AG08395 (cell line): ENCODE measurements at places on chromosomes 6 and 20.

- DNase-seq, result no peak
Measured at GRCh38 chr6:30361661-30362060, 16.7 kb downstream of the RPP21 start.

GRCh38 chr6:106084989-106085691 lies 996 bp upstream of the PRDM1 start:
- no peak for DNase-seq

GRCh38 chr6:35796236-35796635 lies 887 bp downstream of the CLPS start:
- no peak for DNase-seq

DNA sequence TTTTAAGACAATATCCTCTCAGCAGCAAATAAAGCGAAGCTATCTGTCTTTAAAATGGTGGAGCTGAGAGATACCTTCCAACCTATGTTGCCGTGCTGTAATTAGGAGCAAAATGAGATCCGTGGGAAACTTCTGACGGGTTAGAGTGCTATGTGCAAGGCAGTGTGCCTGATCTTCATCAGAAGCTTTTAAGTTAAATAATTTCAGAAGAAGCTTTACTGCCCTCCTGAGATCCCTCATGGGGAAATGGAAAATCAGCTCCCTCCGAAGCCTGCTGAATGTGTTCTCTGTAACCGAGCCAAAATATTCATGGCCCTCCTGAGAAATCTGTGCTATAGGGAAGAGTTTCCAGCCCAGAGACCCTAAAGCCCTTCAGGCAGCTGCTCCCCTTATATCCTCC lies 43.7 kb upstream of the TBC1D7 start:
- no peak for DNase-seq

DNA sequence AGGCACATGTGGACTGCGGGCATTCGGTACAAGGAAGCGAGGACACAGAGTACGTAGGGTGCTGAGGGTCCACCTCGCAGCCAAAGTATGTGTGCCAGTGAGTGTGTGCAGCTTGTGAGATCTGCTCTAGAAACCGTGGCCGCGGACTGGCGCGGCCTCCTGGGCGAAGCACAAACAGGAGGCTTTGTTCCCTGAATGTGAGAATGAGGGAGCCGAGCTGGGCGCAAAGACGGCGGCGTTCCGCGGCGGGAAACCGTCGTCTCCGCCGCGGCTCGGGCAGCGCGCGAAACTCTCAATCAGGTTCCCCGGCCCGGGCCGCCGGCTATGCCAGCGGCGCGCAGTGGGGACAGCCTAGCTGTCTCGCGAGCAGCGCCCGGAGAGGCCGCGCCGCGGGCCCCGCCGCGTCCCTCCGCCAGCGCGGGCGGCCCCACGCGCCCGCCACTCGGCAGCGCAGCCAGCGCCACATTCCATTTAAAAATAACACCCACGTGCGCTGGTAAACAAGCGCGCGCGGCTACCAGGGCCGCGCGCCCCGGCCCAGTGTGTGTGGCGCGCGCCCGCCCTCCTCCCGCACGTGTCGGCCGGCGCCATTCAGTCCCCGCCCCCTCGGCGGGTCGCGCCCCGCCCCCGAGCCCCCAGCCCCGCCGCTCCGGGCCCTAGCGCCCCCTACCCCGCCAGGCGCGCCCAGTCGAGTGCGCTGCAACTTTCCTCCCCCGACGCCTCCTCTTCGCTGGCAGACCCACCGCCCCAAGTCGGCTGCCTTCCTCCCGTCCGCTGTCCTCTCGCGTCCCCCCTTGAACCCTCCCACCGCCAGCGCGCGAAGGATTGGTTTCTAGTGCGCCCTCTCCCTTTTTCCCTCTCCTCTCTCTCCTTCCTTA lies 3.0 kb upstream of the FOXO3 start:
- peak; percentile 64 for DNase-seq

DNA sequence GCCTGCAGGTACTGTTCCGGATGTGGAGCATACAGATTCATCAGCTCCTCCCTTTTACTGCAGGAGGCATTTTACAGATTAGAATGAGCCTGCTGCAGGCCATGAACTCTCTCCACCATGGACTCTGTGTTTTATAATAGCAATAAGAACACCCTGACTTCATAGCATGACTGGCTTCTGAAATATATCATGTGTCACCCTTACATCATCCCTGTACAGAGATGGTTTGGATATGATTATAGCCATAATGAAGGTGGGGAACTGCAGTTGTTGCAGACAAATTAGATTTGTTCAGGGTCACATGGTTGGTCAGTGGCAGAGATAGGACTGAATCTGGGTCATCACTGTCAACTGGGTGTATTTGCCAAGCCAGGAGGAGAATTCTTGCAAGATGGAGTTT lies 100.7 kb downstream of the FOXO3 start:
- DNase-seq, result peak; percentile 25

- no peak for DNase-seq
Measured at GRCh38 chr20:62961310-62961783, 8.8 kb downstream of the SLC17A9 start.

GRCh38 chr6:170006900-170007467 lies 255.6 kb downstream of the ERMARD start:
- no peak for DNase-seq

DNA sequence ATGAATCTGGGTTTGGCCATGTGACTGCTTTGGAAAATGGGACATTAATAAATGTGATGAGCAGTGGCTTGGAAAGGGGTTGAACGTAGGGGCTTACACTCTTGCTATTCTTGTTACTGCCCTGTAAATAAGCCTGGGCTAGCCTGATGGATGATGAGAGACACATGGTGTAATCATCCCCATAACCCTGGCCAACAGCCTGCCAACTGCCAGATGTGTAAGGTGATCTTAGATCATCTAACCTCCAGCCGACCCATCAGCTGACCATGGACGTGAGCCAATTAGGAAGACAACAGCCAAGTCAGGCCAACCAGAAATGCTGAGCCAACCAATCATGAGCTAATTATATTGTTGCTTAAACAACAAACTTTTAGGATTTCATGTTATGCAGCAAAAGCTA lies 25.2 kb downstream of the FBXO30 start:
- DNase-seq, result no peak

DNA sequence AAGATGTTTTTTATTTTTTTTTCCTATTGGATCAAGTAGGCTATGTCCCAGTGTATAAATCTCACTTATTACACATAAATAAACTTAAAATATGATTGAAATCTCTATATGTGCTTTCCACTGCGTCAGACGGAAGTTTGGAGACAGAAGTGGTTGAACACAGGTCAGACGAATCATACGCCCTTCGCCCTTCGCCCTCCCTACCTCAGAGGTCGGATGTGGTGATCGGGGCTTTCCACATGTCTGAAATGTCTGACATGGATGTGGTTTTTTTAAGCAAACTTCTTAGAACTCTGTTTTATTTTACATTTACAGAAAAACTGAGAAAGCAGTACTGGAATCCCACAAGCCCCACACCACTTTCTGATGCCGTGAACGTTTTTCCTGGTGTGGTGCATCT lies 344.4 kb downstream of the THBS2 start:
- no peak for DNase-seq

DNA sequence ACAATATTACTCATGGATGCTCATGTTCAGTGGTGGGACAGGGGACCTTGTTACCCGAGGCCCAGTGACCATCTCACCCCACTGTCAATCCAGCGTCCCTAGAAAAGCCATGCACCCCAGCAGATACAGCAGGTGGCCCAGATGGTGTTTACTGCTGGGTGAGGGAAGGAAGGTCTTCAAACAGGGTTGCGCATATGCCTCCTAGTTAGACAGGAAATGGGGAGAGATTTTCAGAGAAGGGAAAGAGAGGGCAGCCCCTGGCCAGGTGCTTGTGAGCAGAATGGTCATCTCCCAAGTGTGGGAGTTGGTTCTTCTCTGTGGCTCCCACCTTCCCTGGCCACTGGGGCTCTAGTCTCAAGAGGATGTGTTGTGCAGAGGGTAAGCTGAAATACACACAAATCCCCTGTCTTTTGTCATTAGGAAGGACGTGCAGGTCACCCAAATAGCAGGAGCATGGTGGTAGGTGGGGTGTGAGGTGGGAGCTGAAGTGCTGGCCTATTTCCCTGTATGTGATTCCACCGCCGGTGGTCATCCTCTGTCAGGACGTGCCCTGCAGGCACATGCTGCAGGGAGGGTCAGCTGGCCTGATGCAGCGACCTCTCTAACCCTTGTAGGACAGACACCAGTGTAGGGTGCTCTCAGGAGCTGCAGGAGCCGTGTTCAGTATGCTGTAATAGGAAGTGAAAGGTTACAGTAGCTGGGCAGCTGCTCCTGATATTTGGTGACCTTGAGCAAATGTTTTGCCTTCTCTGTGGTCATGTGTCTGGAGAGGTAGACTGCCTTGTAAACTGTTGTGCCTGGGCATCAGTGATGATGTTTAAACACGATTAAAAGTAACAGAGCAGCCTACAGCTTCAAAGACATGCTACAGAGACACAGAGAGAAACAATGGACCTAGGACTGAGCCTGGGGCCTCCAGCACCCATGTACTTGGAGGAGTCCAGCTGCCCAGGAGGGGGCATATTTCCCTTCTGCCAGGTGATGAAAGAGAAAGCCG lies 3.2 kb upstream of the CST3 start:
- DNase-seq, result no peak

- DNase-seq, result no peak
Measured at GRCh38 chr20:10662661-10663458, 10.9 kb downstream of the JAG1 start.

GRCh38 chr6:36927691-36928546 lies 26.6 kb upstream of the PI16 start:
- DNase-seq, result peak; percentile 54

- DNase-seq, result no peak
Measured at GRCh38 chr6:7042056-7042653, 65.6 kb upstream of the RREB1 start.
